ENCODE measurements at places on chromosomes 1 and 21.

DNA sequence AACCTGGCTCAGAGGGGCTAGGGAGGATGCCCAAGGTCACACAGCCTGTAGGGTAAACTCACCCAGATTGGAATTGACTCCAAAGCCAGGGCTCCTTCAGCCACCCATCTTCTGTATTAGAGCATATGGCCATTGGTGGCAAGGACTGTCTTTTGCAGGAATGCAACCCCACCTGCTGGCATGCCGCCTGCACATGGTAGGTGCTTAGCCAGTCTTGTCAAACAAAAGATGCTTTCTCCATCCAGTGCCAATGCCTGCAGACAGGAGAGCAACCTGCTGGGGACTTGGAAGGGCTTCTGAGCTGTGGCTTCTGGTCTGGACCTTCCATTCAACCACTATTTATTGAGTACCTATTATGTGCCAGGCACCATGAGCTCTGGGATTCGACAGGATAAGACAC, 95.3 kb upstream of the TMEM51 start:
- DNase-seq = no peak

DNA sequence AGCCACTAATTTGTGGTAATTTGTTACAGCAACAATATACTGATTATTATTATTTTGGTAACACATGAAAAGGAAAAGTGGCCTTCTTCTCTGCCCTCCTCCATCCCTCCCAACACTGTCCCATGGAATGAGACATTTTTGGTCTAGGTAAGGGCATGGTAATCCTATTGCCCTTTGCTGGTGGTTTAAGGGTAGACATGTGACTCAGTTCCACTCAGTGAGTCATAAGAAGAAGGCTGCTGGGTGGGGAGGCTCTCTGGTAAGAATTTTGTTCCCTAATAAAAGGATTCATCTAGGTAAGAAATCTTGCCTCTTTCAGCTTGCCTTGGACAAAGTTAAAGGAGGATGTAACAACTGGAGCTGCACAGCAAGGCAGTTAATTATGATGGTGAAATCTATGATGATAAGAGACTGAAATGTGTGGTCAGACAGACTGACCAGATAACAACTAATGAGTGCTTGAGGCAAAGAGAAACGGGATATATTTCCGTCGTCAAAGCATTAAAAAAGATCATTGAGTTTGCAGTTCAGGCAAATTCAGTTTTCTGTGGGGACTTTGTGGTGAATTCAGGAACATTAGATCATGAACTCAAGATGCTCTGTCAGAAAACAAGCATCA, 232.0 kb upstream of the KCNK2 start:
- no peak for DNase-seq

- DNase-seq = no peak
These were observed 117.8 kb downstream of the HHAT start for GRCh38 chr1:210446479-210446878.

GRCh38 chr21:32812035-32812434, 40.5 kb upstream of the PAXBP1 start:
- no peak for DNase-seq

DNA sequence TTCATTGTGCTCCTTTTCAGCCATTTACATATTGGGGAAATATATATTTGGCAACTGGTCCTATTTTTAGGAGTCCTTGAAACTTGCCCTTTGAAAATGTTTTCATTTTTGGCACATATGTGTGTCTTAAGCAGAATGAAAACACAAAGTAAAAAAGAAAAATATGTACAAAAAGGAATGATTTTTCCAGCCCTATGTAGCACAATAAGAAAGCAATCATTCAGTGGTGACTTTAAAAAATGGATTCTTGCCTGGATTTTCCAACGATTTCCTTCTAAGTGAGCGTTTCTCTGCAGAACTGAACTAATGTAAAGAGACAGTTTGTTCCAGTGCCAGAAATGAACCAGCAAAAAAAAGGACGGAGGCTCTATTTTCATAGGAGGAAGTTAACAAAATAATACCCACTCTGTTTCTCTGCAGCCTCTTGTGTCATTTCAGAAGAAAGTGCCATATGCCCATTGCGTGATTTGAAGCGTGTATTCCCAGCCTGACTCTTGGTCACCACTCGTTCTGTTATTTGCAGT, 340.1 kb downstream of the SETD4 start:
- no peak for DNase-seq
